ENCODE measurements at places on chromosomes 3 and 15. TPM values are rescaled to one million over a fixed set of nuclear protein-coding genes. Genes with fewer than 3 reads are reported as not detected.

GRCh38 chr3:80055306-80055705, 287.5 kb upstream of the ROBO1 start:
- no peaks in the 10 kb centered on the region for H3K27me3 ChIP-seq
- no peak overlapping the region for H3K27ac ChIP-seq
- H3K36me3 ChIP-seq, result no peaks in the 10 kb centered on the region
- no peak overlapping the region for H3K4me3 ChIP-seq
- DNase-seq, result no peak
- H3K4me1 ChIP-seq, result peaks cover 4% of the 10 kb centered on the region

SPINK8 gene
- total RNA-seq, result not detected

DNA sequence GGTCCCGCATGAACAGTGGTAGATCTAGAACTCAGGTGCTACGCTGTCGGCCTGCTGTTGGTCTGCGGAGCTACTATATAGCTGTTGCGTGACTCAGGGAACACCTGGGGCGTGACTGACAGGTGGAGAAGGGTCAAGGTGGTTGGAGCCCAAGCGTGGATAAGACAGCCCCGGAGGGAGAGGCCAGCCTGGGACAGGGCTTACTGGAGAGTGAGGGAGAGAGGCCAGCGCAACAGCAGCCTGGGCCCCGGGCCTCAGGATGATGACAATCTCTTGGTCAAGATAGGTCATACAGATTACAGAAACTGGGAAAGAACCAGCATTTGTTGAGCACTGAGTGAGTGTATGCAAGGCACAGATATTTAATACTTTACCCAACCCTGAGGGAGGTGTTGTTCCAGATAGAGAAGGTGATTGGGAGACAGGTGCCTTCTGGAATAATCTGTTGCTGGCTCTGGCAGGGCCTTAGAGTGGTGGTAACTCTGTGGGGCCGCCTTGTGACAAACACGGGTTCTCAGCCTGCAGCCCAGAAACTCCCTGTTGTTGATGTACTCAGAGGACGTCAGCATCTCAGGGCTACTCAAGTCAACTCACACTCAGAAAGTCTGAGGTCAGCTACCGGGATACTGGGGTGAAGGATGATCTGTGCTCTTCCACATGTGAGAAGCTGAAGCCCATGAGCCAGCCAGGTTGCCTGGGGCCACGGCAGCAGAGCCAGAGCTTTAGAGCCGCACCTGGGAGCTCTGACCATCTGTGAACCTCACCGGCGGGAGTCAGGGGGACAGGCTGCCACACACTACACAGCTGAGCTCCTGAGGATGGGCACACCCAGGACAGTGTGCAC, 265.4 kb upstream of the HES1 start:
- H3K36me3 ChIP-seq, result no peaks in the 10 kb centered on the region
- DNase-seq, result no peak
- peak overlapping the region; percentile 97 for H3K27ac ChIP-seq
- peaks cover 35% of the 10 kb centered on the region for H3K27me3 ChIP-seq

GRCh38 chr3:197983076-197983475, 23.1 kb downstream of the LMLN start:
- no peak overlapping the region for H3K4me3 ChIP-seq
- no peaks in the 10 kb centered on the region for H3K27me3 ChIP-seq
- H3K4me1 ChIP-seq, result no peaks in the 10 kb centered on the region
- peaks cover 4% of the 10 kb centered on the region for H3K36me3 ChIP-seq
- H3K27ac ChIP-seq, result no peak overlapping the region

GRCh38 chr3:32045091-32045915, 61.1 kb upstream of the GPD1L start:
- peaks cover 5% of the 10 kb centered on the region for H3K36me3 ChIP-seq
- H3K4me3 ChIP-seq, result no peak overlapping the region
- no peaks in the 10 kb centered on the region for H3K27me3 ChIP-seq

GXYLT2 gene
- 0.82 TPM for total RNA-seq

TGM5 gene
- not detected for total RNA-seq

PODXL2 gene
- 70.8 TPM for total RNA-seq

DNA sequence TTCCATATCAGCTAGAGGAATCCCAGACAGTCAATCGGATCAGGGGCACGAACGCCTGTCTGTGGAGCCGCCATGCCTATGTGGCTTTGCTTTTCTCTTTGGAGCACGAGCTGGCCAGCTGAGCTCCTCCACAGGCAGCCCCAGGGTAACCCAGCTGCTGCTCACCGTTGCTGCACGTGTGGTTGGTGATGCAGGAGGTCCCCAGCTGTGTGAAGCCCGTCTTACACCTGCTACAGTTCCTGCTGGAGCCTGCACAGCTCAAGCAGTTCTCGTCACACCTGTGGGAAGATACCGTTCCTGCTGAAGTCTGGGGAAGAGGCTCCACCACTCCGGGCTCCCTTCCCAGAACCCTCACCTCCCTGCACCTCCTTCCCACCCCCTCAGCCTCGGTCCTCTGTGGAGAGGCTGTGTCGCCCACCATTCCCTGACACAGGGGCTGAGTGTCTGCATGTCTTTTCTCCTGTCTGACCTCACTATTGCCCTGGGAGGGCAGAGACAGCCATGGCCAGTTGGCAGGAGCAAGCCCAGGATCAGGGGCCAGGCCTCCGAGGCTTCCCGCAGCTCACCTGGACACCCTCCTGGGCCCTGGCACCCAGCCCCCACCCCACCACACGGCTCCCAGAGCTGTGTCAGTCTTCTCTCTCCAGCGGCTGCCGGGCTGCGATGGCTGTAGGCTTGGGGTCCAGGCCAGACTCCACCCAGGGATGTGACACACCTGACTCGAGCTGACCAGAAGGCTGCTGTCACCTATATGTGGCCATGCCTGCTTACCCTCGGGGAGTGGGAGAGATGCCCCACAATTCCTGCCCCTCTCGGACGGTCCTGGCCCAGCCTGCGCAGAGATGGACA, 12.2 kb upstream of the SNRPA1 start:
- H3K36me3 ChIP-seq, result no peaks in the 10 kb centered on the region
- no peaks in the 10 kb centered on the region for H3K4me1 ChIP-seq
- H3K4me3 ChIP-seq, result no peak overlapping the region
- H3K27ac ChIP-seq, result no peak overlapping the region
- DNase-seq, result no peak

DNA sequence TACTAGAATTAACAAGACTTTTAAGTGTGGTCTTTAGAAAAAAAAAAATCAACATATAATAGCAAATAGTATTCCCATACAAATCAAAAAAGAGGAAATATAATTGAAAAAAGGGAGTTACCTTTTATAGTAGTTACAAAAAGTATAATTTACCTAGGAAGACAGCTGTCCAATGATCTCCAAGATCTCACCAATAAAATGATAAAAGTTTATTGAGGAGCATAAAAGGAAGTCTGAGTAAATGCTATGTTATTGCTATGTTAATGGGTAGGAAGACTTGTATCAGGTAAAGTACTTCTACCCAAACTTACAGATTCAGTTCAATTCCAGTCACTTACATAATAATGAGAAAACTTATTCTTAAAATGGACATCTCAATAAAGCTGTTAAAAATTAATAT, 379.0 kb upstream of the TPM1 start:
- DNase-seq, result no peak
- H3K27ac ChIP-seq, result no peak overlapping the region
- peaks cover 6% of the 10 kb centered on the region for H3K4me1 ChIP-seq
- no peak overlapping the region for H3K4me3 ChIP-seq
- peaks cover 4% of the 10 kb centered on the region for H3K36me3 ChIP-seq
- H3K27me3 ChIP-seq, result no peaks in the 10 kb centered on the region

- H3K27ac ChIP-seq, result peak overlapping the region; percentile 14
- no peak for DNase-seq
- H3K4me3 ChIP-seq, result no peak overlapping the region
- H3K36me3 ChIP-seq, result no peaks in the 10 kb centered on the region
- no peaks in the 10 kb centered on the region for H3K27me3 ChIP-seq
These were observed 56.3 kb downstream of the PLCL2 start for GRCh38 chr3:16940769-16941700.

- DNase-seq, result no peak
- H3K27ac ChIP-seq, result no peak overlapping the region
- peak overlapping the region; percentile 56 for H3K4me3 ChIP-seq
- peaks cover 43% of the 10 kb centered on the region for H3K4me1 ChIP-seq
- H3K27me3 ChIP-seq, result peaks cover 35% of the 10 kb centered on the region
These were observed 6.2 kb downstream of the SEMA5B start for GRCh38 chr3:123021388-123021787.

GRCh38 chr3:56919797-56920195, 118.0 kb upstream of the ARHGEF3 start:
- no peak overlapping the region for H3K27ac ChIP-seq
- H3K36me3 ChIP-seq, result no peaks in the 10 kb centered on the region
- DNase-seq, result no peak
- H3K4me1 ChIP-seq, result peaks cover 34% of the 10 kb centered on the region
- H3K27me3 ChIP-seq, result no peaks in the 10 kb centered on the region

FGF12 gene
- total RNA-seq, result 3.0 TPM

DNA sequence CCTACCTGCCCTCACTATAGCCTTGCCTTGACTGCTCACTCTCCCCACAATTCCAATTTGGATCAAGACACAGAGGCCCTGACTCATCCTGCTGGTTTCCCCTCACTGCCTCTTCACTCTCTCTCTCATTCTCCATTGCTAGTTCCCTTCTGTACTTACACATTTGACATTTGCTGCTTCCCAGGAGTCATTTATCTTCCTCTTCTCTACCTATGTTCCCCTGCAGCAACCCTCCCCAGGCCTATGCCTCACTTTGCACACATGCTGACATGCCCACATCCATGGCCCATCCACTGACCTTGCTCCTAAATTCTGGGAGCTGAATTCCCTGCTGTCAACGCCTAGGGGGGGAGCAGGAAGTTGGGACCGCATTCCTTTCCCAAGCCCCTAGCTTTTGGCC, 82.2 kb downstream of the SRGAP3 start:
- DNase-seq, result no peak
- H3K36me3 ChIP-seq, result no peaks in the 10 kb centered on the region
- H3K27me3 ChIP-seq, result no peaks in the 10 kb centered on the region

DNA sequence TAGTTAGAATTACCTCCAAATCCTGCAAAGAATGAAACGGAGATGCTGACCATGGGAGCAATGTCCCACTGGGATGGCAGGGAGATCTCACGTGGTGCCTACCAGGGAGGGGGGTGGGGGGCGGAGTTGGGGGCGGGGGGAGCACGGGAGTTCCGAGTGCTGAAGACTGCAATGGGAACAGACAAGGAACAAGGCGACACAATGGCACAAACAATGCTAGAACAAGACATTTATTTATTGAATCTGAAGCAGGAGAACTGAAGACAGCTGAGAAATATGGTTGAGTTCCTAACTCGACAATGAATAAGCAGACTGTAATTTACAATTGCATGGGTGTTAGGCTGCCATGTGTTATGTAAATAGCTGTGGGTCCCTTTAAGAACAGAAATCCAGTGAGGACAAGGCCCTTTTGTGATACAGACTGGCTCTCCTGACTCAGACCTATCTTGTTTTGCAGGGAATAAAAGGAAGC, 91.2 kb downstream of the AQP9 start:
- H3K27me3 ChIP-seq, result no peaks in the 10 kb centered on the region
- peak overlapping the region; percentile 50 for H3K4me3 ChIP-seq
- H3K27ac ChIP-seq, result peak overlapping the region; percentile 76
- no peaks in the 10 kb centered on the region for H3K36me3 ChIP-seq

CHRM5 gene
- total RNA-seq, result not detected

TBC1D2B gene
- 19.7 TPM for total RNA-seq

DNA sequence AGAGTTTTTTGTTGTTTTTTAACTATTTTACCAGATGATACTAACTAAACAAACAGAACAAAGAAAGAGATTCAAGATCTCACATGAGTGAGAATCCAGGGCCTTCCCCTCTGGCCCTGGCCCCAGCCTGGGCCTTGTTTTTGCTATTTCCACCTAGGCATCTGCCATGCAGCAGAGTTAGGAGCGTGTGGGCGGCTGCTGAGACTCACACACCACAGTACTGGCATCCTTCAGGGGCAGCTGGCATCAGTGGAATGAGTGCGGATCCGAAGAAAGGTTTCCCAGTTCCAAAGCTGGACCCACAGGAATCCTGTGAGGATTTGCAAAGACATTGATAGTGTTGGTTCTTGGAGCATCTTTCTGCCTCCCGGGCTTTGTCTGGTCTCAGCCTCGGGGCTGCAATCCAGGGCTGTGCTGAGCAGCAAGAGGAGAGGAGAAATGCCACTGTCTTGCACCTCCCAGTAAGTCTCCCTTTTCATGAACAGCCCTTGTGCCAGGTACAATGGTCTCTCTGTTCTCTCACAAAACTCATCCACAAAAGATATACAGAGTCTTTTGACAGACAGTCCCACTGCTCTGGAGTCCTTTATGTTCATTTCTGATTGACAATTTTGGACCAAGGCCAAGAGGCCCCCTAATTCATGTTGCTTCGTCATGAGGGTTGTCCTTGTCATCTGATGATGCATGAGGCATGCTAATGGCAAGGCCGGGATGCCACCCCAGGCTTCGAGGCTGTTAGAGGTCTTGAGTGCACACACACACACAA, 46.6 kb downstream of the APH1B start:
- H3K4me1 ChIP-seq, result peaks cover 37% of the 10 kb centered on the region
- peak overlapping the region; percentile 45 for H3K4me3 ChIP-seq
- peak; percentile 35 for DNase-seq
- peak overlapping the region; percentile 95 for H3K27ac ChIP-seq
- H3K27me3 ChIP-seq, result no peaks in the 10 kb centered on the region
- no peaks in the 10 kb centered on the region for H3K36me3 ChIP-seq

DNA sequence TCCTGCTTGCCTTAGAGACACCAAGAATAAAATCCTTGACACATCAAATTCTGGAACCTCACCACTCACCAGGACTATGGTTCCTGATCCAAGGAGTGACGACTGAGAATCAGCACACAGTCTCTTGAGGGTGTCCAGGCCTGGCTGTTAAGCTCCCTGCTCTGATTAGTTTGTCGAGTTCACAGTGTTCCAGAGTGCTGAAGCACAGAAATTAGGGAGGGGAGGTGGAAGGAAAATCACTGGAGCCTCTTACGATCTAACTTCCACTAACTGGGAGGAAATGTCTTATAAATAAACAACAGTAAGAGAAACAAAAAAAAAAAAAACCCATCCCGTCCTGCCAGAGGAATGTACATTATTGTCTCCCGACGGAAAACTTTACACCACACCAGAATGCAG, 330.2 kb downstream of the TIGIT start:
- peaks cover 37% of the 10 kb centered on the region for H3K4me1 ChIP-seq
- peak overlapping the region; percentile 95 for H3K27ac ChIP-seq
- no peak overlapping the region for H3K4me3 ChIP-seq
- no peak for DNase-seq
- H3K27me3 ChIP-seq, result no peaks in the 10 kb centered on the region

POLG gene
- total RNA-seq, result 73.5 TPM

- no peak overlapping the region for H3K4me3 ChIP-seq
- no peak overlapping the region for H3K27ac ChIP-seq
- no peaks in the 10 kb centered on the region for H3K36me3 ChIP-seq
- peaks cover 5% of the 10 kb centered on the region for H3K27me3 ChIP-seq
- no peak for DNase-seq
These were observed 7.4 kb downstream of the FAM3D start for GRCh38 chr3:58659051-58659675.

DNA sequence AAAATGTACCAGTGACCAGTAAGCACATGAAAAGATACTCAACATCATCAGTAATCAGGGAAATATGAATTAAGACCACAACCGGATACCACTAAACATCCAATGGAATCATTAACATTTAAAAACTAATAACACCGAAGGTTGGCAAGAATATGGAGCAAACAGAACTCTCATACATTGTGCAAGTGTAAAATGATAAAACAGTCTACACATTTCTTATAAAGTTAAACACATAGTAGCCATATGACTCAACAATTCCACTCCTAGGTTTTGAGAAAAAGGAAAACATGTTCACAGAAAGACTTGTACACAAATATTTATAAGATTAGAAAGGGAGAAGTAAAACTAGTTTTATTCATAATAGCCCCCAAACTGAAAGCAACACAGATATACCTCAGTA, 60.3 kb upstream of the SLCO2A1 start:
- no peak for DNase-seq
- H3K27me3 ChIP-seq, result no peaks in the 10 kb centered on the region

CHRNA7 gene
- 9.5 TPM for total RNA-seq

- peaks cover 20% of the 10 kb centered on the region for H3K4me1 ChIP-seq
- no peak overlapping the region for H3K4me3 ChIP-seq
- H3K27me3 ChIP-seq, result no peaks in the 10 kb centered on the region
- no peak for DNase-seq
These were observed 159.8 kb downstream of the AKAP13 start for GRCh38 chr15:85540085-85540797.
